H4 (cell line): ENCODE measurements at places on chromosomes 2 and 18. TPM values are rescaled to one million over a fixed set of nuclear protein-coding genes. Genes with fewer than 3 reads are reported as not detected.

Gene C2orf80
- not detected in 2 replicates for total RNA-seq

Gene SIX2
- 0.06 and 0.52 TPM in 2 replicates for total RNA-seq

Gene NCK2
- 14.7 and 17.6 TPM in 2 replicates for total RNA-seq

Gene INO80C
- total RNA-seq: 3.2 and 4.9 TPM in 2 replicates

Gene LIMS3
- total RNA-seq: not detected in 2 replicates

DNA sequence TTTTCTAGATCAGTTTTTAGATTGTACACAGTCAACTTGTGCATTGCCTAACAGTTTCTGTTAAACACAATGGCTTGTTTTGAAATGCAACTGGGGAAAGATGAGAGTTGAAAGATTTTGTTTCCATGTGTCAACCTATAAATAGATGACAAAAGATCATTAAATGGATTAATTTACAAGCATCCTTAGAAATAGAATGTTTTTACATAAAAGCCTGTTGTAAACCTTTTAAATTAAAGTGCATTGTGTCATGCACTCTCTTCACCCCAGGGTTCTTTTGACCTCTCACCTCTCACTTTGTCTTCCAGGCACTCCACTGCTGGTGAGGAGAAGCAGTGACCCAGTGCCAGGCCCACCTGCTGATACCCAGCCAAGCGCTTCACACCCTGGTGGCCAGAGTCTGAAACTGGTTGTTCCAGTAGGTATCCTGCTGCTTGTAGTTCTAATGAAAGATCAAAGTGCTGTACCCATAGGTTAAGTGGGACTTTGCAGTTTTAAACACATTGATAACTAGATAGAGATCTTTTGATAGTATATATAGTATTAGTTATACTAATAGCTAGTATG is 502.1 kb downstream of the PARD3B start:
- no peak for DNase-seq

GRCh38 chr18:79548077-79548450 is 131.5 kb upstream of the CTDP1 start:
- DNase-seq: no peak

GRCh38 chr18:49359732-49360444 is 100.6 kb downstream of the DYM start:
- no peak for DNase-seq

DNA sequence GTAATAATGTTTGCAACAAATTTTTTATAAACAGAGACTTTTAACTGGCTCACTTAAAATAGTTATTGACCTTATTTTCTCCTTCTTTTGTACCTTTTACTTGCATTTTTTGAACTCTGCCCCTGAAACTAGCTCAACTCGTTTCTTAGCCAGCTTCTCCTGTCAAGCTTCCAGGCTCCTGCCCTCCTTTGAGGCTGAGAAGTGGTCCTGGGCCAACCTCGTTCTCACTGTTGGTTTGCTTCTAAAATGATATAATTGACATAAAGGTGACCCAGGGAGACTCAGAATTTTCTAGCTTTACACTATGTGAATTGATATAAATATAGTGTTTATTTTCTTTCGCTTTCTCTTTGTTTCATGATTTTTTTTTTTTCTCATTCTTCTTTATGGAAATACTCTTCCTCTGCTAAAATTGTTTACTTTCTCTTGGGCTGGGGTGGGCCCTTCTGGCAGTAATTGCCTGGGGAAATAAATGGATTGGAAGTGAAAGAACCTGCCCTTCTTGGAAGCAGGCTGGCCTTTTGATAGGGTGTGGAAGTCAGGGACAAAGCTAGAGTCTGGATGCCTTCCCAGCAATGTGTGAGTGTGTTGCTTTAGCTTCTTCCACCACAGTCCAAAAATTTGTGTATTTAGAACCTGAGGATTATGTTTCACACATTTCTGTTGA is 30.7 kb downstream of the GPD2 start:
- DNase-seq: peak; percentile 74

GRCh38 chr2:187642498-187642897 is 88.3 kb upstream of the TFPI start:
- DNase-seq: no peak

DNA sequence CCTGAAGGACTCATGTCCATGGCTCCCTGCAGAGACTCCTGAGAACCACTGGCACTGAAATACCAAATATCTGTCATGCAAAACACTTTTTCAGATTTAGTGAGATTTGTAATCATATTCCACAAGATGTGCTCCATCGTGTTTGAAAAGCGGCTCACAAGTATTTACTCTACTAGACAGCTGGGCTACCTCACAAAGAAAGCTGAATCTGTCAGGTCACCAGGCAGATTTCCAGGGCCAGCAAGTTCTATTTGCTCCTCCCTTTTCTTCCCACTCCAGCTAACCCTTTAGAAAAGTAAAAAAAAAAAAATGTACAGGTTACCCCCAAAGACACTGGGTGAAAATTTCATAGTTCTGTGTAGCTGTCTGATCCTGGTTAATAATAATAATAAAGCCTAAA is 22.9 kb downstream of the WIPF1 start:
- no peak for DNase-seq

GRCh38 chr18:52242711-52243110 is 97.3 kb upstream of the DCC start:
- no peak for DNase-seq

- DNase-seq: no peak
Observed at GRCh38 chr2:96157649-96158553, 12.7 kb upstream of the DUSP2 start.

DNA sequence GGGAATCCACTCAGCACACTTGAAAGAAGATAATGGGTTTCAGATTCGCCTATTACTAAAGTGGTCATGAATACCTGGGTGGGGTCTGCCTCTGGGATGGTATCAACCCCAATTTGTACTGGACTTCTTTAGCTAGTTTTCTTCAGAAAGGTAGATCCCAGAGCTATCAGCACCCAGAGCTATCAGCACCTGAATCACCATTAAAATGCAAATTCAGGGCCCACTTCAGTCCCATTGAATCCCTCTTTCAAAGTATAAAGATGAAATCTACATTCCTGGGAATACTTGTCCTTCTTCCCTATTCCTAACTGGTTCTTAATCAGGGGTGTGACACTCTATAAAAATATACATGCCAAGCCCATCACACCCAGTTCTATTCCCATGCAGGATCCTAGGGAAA is 914.3 kb downstream of the DCC start:
- no peak for DNase-seq

DNA sequence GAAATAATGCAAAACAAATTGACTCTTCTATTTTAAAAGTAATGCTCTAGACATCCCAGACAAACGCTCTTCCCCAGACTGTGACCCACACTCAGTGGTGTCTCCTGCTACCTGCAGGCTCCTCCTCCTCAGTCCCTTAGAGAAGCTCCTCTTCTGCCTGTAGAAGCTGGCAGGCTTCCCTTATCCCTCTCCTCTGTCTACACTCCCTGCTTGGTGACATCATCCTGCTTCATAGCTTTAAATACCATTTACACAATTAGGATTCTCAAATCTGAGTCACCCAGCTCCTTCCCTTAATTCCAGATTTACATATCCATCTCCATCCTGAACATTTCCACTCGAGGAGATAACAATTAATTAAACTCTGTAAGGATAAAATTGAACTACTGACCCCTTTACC is 167.9 kb downstream of the FBXO15 start:
- DNase-seq: peak; percentile 8

DNA sequence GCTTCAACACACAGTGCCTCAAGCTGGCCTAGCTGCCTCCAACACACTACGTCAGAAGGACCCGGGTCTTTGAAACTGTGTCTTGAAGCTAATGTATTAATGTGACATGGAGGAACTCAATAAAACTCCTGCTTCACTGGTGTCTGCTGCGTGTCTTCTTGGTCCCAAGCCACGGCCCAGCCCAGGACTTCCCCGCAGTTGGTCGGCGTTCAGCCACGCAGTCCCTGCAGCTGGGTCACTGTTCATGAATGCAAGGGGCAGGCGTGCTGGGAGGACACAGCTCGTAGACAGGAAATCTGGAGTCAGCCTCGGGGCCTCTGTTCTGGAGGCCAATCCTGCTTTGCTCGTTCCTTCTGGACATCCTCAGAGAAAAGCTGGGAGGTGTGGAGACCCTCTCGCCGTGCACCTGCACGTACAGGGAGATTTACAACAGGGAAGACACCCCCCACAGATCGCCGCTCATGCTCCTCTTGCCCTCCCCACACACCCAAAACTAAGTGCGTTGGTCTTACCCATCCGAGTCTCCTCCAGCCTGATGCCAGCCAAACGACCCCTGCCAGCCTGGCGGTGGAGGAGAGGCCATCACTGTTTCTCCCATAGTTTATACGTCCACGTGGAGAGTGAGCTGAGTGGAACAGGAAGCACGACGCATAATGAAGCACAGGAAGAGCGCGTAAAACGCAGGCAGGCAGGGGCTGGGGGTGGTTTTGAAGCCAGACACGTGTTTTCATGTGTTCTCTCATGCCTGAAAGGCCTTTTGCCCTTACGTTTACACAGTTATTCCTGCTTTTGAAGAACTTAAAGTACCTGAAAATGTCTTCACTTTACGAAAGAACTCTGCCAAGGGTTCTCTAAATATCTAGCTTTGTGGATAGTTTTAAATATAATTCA is 39.7 kb downstream of the ADI1 start:
- no peak for DNase-seq

GRCh38 chr18:50360611-50361010 is 14.2 kb upstream of the SKA1 start:
- DNase-seq: no peak

- peak; percentile 76 for DNase-seq
Observed at GRCh38 chr2:62505750-62506420, at the start of gene TMEM17. TSS of gene TMEM17 (minus strand) at chr2:62506195. CDS start at chr2:62506129, 66 bp downstream.

DNA sequence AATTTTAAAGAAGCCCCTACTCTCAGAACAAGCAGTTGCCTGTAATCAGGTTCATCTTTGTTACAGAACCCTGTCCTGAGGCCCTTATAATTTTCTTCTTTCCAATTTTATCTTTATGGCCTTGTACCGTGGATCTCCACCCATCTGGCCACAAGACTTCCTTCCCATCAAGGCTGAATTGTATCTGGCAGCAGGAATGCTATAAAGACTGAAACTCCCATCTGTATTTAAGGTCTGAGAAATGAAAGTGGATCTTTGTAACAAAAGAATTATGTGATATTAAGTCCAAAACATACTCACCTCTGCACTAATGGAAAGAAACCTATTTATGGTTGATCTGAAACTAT is 91.8 kb downstream of the METTL8 start:
- DNase-seq: no peak

DNA sequence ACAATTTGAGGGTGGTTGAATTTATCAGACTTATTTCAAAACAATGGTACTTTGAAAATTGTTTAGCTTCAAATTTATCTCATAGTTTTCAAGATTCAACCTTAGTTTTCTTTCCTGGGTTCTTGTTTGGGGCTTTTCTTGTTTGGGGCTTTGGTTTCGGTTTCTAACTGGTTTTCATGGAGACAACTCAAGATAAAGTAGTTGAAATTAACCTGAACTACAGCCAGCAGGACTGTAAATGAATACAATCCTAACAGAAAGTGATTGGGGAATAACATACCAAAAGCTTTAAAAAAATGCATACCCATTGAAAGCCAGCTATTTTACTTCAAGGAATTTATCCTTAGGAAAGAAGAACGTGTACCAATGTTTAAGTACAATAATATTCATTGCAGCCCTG is 133.5 kb upstream of the SLC14A2 start:
- no peak for DNase-seq

DNA sequence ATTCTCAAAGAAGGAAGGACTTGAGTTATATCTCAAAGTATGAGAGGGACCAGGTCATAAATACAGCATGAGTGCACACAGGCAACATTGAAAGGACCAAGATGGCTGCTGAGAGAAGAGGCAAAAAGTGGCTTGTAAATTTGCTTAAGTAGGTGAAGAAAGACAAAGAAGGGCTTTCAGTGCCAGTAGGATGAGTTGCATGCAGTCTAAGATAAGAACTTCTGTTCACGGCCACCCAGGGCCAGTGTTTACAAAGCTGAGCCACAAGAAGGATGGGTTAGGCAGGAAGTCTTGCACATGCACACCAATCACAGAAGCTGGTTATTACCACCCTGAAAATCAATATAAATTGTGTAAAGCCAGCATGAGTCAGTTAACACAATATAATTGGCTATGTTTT is 3.1 kb upstream of the ABCB11 start:
- DNase-seq: peak; percentile 91

DNA sequence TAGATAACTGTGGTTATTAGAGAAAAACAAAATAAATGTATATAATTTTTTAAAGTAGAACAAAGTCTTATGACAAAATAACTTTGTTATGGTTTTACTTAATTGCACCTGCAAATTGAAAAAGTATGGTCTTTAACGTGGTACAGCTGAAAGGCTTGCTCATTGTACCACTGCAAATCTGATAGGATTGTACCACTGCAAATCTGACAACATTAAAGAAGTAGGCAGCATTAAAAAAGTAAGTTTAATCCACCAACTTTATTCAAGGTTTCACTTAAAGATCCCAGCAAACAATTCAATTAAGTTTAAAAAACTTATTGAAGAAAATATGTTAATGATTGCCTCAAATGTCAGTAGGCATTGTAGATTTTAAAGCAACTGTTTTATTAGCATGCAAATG is 4.7 kb downstream of the SP5 start:
- DNase-seq: no peak

DNA sequence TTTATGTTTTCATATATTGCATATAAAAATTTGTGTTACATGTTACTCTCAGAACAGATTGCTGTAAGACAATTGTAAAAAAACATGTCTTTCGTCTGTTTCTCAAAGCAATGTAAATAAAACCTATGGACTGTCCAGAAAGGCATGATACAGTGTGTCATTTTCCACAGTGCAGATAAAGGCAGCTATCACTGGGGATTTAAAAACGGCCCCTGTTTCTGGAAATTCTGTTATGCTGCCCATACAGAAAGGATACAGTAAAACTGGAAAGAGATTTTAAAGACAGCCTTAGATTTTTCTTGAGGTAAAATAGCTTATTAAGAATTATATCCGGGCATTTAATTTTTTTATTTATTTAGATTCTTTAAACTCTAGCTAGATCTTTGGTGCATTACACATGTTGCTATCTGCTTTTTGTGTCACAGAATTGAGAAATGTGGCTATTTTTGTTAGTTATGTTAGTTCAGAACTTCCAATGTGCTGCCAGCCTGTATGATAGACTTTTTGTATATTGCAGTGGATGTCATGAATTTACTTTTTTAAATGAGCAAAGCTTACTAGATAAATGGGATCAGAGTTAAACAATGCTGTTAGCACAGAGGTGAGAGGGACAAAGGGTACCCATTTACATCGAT is 859 bp upstream of the INO80D start:
- DNase-seq: no peak

- DNase-seq: no peak
Observed at GRCh38 chr2:15299904-15300520, 261.1 kb downstream of the NBAS start.

DNA sequence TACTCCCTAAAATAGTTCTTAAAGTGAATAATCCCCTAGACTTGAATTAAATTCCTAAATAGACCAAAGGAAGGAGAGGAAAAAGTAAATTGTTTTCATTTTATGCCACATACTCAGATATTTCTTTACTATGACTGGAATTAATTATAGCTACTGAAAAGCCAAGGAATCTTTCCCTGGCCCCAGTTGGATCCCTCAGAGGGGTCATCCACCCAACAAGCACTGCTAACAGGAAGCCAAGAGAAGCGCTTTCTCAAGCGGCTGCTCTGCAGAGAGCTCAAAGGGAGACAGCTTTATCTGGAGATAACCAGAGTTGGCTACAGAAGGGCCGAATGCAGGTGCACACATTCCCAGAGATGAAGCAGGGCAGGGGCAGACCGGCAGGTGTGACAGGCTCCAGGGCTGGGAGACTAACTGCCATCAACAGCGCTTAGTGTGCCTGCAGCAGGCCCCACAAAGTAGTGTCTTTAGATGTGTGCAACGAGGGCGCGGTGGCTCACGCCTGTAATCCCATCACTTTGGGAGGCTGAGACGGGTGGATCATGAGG is 51.1 kb downstream of the POLR1A start:
- no peak for DNase-seq
